ENCODE measurements at places on chromosomes 12 and 14. TPM values are rescaled to one million over a fixed set of nuclear protein-coding genes. Genes with fewer than 3 reads are reported as not detected.

Gene KRT5
- total RNA-seq: not detected

Gene RPAP3
- 31.4 TPM for total RNA-seq

Gene SLC5A8
- total RNA-seq: 0.35 TPM

- no peak overlapping the region for H3K4me3 ChIP-seq
- no peaks in the 10 kb centered on the region for H3K4me1 ChIP-seq
- H3K27ac ChIP-seq: no peak overlapping the region
- no peak for DNase-seq
These were observed 6.2 kb downstream of the IFT43 start for GRCh38 chr14:75991753-75992152.

- H3K27ac ChIP-seq: no peak overlapping the region
- no peak for DNase-seq
- H3K4me1 ChIP-seq: peaks cover 11% of the 10 kb centered on the region
- H3K27me3 ChIP-seq: no peaks in the 10 kb centered on the region
- peaks cover 8% of the 10 kb centered on the region for H3K36me3 ChIP-seq
- no peak overlapping the region for H3K4me3 ChIP-seq
These were observed 2.1 kb upstream of the OXA1L start for GRCh38 chr14:22764382-22764781.

GRCh38 chr12:60201891-60202290 is 606.1 kb downstream of the SLC16A7 start:
- H3K4me1 ChIP-seq: peaks cover 7% of the 10 kb centered on the region
- H3K27me3 ChIP-seq: no peaks in the 10 kb centered on the region
- no peak overlapping the region for H3K4me3 ChIP-seq
- H3K36me3 ChIP-seq: no peaks in the 10 kb centered on the region
- H3K27ac ChIP-seq: no peak overlapping the region

DNA sequence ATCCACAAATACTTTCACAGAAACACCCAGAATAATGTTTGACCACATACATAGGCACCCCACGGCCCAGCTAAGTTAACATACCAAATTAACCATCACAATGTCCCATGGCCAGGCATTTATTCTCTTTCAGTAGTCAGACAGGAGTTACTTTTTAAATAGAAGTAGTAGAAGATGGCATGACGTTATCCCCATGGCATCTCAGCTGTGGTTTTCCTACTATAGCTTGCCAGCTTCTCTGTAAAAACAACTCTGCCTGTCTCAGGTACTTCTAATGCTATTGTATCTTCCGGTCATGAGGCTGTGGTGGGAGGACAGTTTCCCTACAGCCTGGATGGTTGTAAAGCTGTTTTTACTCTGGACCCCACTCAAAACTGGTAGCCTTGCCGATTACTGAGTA is 19.3 kb downstream of the CTSG start:
- no peaks in the 10 kb centered on the region for H3K4me1 ChIP-seq
- H3K27ac ChIP-seq: no peak overlapping the region
- no peak for DNase-seq
- H3K36me3 ChIP-seq: no peaks in the 10 kb centered on the region
- H3K27me3 ChIP-seq: no peaks in the 10 kb centered on the region

GRCh38 chr14:23380197-23380914 is 3.5 kb downstream of the CMTM5 start:
- H3K4me1 ChIP-seq: peaks cover 9% of the 10 kb centered on the region
- H3K36me3 ChIP-seq: no peaks in the 10 kb centered on the region
- H3K4me3 ChIP-seq: no peak overlapping the region
- no peak overlapping the region for H3K27ac ChIP-seq
- peaks cover 31% of the 10 kb centered on the region for H3K27me3 ChIP-seq

- peaks cover 24% of the 10 kb centered on the region for H3K4me1 ChIP-seq
- no peak overlapping the region for H3K4me3 ChIP-seq
- H3K36me3 ChIP-seq: no peaks in the 10 kb centered on the region
- H3K27me3 ChIP-seq: no peaks in the 10 kb centered on the region
- no peak for DNase-seq
- no peak overlapping the region for H3K27ac ChIP-seq
These were observed 194.8 kb upstream of the DCN start for GRCh38 chr12:91377436-91377835.

DNA sequence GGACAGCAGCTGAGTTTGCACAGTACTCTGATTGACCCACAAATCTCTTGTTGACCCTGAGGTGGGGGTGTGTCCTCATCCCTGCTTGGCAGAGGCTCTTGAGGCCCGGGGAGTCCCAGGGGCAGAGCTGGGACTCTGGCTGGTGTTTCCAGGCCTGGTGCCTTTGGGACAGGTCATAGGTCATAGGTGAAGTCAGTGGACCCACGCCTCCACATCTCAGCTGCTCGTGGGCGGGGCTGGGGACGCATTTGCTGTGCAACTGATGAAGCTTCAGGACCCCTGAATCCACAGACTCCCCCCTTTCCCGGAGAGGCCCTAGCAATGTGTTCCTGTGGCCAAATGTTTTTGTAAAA is 408 bp upstream of the CACNA2D4 start:
- no peaks in the 10 kb centered on the region for H3K36me3 ChIP-seq
- DNase-seq: no peak
- no peaks in the 10 kb centered on the region for H3K27me3 ChIP-seq

GRCh38 chr14:102187044-102187443 is 47.3 kb downstream of the WDR20 start:
- H3K4me3 ChIP-seq: no peak overlapping the region
- H3K27me3 ChIP-seq: no peaks in the 10 kb centered on the region
- peaks cover 29% of the 10 kb centered on the region for H3K4me1 ChIP-seq
- no peaks in the 10 kb centered on the region for H3K36me3 ChIP-seq

DNA sequence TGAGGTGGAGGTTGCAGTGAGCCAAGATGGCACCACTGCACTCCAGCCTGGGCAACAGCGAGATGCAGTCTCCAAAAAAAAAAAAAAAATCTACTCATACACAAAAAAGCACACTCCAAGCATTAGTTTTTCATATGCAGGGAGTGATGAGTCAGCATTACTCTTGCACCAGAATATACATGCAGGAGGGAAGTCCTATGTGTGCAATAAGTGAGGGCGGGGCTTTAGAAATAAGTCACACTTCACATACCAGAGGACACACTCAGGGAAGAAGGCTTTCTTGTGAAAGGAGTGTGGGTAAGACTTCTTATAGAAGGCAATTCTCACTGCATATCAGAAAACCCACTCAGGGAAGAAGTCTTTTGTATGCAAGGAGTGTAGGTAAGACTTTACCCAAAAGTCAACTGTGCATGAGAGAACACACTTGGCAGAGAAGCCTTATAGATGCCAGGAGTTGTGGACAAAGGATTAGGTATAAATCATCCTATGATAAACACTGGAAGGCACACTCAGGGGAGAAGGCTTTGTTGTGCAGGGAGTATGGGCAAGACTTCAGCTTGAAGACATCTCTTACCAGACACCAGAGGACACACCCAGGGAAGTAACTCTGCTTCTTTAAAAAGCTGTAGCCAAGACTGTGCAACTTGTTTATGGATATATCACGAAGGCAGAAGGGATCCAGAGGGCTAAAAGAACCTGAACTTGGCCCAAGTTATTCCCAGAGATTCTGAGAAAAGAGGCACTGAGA is 50.5 kb downstream of the ATF7 start:
- H3K4me1 ChIP-seq: peaks cover 3% of the 10 kb centered on the region
- DNase-seq: no peak

GRCh38 chr14:68312884-68313610 is 479.8 kb downstream of the ZFP36L1 start:
- H3K4me3 ChIP-seq: no peak overlapping the region
- H3K4me1 ChIP-seq: peaks cover 12% of the 10 kb centered on the region
- H3K27ac ChIP-seq: no peak overlapping the region
- H3K36me3 ChIP-seq: no peaks in the 10 kb centered on the region

GRCh38 chr14:74324931-74325361 is 22.2 kb upstream of the ABCD4 start:
- no peaks in the 10 kb centered on the region for H3K36me3 ChIP-seq
- no peaks in the 10 kb centered on the region for H3K27me3 ChIP-seq
- H3K4me3 ChIP-seq: no peak overlapping the region
- H3K4me1 ChIP-seq: peaks cover 25% of the 10 kb centered on the region

DNA sequence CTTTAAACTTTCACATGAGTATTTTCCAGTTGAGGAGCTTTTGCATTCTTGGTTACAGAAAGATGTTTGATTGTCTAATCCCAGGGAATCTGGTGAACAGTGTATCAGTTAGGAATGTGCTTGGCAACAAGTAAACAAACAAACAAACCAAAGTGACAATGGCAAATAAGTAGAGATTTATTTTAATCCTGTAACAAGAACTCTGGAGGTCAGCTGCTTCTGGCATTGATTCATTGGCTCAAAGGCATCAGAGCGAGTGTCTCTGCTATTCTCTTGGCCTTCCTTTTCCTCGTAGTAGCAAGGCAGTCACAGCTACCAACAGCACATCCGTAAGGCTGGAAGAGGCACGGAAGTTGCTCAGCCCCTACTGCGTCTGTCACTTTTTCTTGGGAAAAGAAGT is 37.2 kb downstream of the CRADD start:
- H3K27ac ChIP-seq: no peak overlapping the region
- peaks cover 6% of the 10 kb centered on the region for H3K36me3 ChIP-seq
- H3K4me1 ChIP-seq: no peaks in the 10 kb centered on the region
- peak; percentile 29 for DNase-seq
- H3K27me3 ChIP-seq: no peaks in the 10 kb centered on the region
